Tibial nerve (tissue), 4 donors: ENCODE measurements at places on chromosomes 6 and 20. TPM values are rescaled to one million over a fixed set of nuclear protein-coding genes. Genes with fewer than 3 reads are reported as not detected.
A peak's percentile ranks its signal among the peaks of the same experiment; 100 is the strongest.

- no peaks in the 10 kb centered on the region for H3K36me3 ChIP-seq
- H3K27me3 ChIP-seq, result no peaks in the 10 kb centered on the region
- peaks cover 57% of the 10 kb centered on the region for H3K4me1 ChIP-seq
- peak; percentile 84 for DNase-seq
- peak within 1 kb of the TSS; percentile 95 for H3K27ac ChIP-seq
Observed at GRCh38 chr6:20212392-20213111, at the start of gene MBOAT1. TSS of gene MBOAT1 (minus strand) at chr6:20212469. CDS start at chr6:20212234, 235 bp downstream.

DNA sequence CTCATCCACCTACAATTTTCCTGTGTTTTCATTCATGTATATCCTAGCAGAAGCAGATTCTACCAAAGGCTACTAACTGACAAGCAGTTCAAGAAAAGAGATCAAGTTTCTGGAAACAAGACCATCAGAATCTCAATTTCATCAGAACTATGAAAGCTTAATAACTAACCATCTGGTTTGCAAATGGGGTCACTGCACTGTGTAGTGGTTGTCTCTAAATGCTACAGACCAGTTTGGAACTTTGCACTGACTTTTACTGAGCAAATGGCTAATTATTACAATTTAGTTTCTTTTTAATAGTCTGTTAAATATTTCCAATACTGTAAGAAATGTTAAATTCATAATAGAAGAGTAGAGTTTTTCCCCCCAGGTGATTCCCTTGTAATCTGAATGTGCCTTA, 64.5 kb downstream of the REPS1 start:
- no peak overlapping the region for H3K4me3 ChIP-seq
- H3K36me3 ChIP-seq, result no peaks in the 10 kb centered on the region
- no peak overlapping the region for H3K27ac ChIP-seq
- H3K4me1 ChIP-seq, result no peaks in the 10 kb centered on the region
- H3K27me3 ChIP-seq, result no peaks in the 10 kb centered on the region

Gene SNX21
- total RNA-seq, result 177 TPM

Gene CTCFL
- not detected for total RNA-seq

Gene ZBTB46
- 12.9 TPM for total RNA-seq

- no peak for DNase-seq
- no peaks in the 10 kb centered on the region for H3K27me3 ChIP-seq
- no peak overlapping the region for H3K27ac ChIP-seq
- no peak overlapping the region for H3K4me3 ChIP-seq
- no peaks in the 10 kb centered on the region for H3K36me3 ChIP-seq
Observed at GRCh38 chr20:48065833-48066232, 280.6 kb upstream of the SULF2 start.

Gene MEI4
- total RNA-seq, result not detected

DNA sequence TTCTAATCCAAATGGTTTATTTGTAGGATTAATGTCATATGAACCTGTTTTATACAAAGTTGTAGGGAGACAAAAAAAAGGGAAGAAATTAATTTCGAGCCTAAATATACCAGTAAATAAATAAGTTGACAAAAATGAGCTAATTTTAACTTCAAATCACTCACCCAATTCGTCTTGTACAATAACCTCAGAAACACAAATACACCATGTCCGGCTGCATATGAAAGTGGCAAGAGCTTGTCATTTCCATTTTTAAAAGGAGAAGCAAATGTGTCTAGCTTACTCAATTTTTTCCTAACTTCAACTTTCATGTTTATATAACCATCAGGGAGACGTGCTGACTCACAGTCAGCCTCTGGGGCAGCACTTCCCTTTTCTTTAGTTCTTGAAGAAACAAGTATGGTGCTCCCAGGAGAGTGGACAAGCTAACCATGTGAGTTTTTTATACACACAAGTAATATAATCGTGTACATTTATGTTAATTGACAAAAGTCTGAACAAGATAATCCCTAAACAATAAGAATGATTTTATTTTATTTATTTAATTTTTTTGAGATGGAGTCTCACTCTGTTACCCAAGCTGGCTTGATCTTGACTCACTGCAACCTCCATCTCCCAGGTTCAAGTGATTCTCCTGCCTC, 55.5 kb upstream of the SGK1 start:
- no peak for DNase-seq
- H3K4me1 ChIP-seq, result no peaks in the 10 kb centered on the region
- no peaks in the 10 kb centered on the region for H3K36me3 ChIP-seq
- no peak overlapping the region for H3K27ac ChIP-seq
- H3K4me3 ChIP-seq, result no peak overlapping the region

GRCh38 chr20:33015700-33016580, 8.4 kb downstream of the BPIFB2 start:
- H3K4me3 ChIP-seq, result no peak overlapping the region
- H3K36me3 ChIP-seq, result no peaks in the 10 kb centered on the region
- no peak for DNase-seq
- H3K27me3 ChIP-seq, result no peaks in the 10 kb centered on the region
- no peak overlapping the region for H3K27ac ChIP-seq

Gene MAPK13
- 10.5 TPM for total RNA-seq

DNA sequence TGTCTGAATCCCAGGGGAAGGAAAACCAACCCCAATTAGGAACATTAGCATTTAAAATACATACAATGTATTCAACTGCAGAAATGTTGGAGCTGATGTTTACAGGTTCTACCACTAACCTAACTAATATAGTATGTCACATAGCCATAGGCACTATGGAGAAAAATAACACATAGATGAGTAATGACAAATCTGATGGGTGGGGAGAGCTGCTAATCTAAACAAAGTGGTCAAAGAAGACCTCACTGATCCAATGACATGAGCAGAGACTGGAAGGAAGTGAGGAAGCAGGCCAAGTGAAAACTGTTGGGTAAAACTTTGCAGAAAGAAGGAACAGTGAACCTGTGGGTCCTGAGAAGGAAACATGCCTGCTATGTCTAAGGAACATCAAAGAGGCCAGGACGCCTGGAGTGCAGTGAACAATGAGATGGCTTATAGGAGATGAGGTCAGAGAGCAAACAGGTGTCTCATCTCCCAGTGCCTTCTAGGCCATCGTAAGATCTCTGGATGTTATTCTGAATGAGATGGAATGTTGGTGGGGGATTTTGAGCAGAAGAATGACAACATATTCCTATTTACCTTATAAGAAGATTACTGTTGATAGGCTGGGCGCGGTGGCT, 135.7 kb downstream of the ALDH8A1 start:
- H3K27ac ChIP-seq, result no peak overlapping the region
- no peaks in the 10 kb centered on the region for H3K27me3 ChIP-seq
- H3K4me3 ChIP-seq, result no peak overlapping the region
- H3K36me3 ChIP-seq, result no peaks in the 10 kb centered on the region
- no peaks in the 10 kb centered on the region for H3K4me1 ChIP-seq
- no peak for DNase-seq

DNA sequence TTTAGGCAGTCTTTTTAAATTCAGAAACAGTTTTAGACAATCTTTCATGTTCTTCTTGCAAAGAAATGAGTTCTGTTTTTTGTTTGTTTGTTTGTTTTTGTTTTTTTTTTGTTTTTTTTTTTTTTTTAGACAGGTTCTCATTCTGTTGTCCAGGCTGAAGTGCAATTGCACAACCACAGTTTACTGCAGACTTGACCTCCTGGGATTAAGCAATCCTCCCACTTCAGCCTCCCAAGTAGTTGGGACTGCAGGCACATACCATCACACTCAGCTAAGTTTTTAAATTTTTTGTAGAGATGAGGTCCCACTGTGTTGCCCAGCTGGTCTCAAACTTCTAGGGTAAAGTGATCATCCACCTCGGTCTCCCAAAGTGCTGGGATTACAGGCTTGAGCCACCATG, 96.2 kb downstream of the OTOR start:
- H3K27me3 ChIP-seq, result no peaks in the 10 kb centered on the region
- H3K4me1 ChIP-seq, result peaks cover 14% of the 10 kb centered on the region
- H3K27ac ChIP-seq, result peak overlapping the region; percentile 13
- no peaks in the 10 kb centered on the region for H3K36me3 ChIP-seq
- DNase-seq, result no peak

GRCh38 chr6:25504661-25505060, 147.4 kb upstream of the SCGN start:
- H3K4me1 ChIP-seq, result no peaks in the 10 kb centered on the region
- no peak for DNase-seq
- H3K36me3 ChIP-seq, result no peaks in the 10 kb centered on the region
- no peak overlapping the region for H3K4me3 ChIP-seq
- H3K27me3 ChIP-seq, result no peaks in the 10 kb centered on the region

DNA sequence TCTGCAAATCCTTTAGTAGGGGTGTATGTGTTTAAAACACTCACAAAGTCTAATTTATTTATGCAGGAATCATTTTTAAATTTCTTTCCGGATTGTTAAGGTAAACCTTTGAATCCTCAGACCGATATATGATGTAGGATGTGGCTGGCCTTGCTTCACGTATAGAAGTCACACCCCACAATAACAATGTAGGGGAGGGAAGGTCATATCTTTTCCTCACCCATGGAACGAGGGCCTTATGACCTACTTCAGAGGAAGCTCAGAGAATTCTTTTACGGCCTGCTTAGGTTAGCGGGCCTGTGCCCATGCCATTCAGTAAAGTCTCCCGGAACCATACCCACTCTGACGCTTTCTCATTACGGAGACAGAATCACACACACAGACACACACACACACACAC, 102.9 kb downstream of the MAP3K7 start:
- H3K4me3 ChIP-seq, result no peak overlapping the region
- no peaks in the 10 kb centered on the region for H3K36me3 ChIP-seq
- H3K4me1 ChIP-seq, result no peaks in the 10 kb centered on the region
- H3K27me3 ChIP-seq, result no peaks in the 10 kb centered on the region
- H3K27ac ChIP-seq, result no peak overlapping the region
- DNase-seq, result no peak

DNA sequence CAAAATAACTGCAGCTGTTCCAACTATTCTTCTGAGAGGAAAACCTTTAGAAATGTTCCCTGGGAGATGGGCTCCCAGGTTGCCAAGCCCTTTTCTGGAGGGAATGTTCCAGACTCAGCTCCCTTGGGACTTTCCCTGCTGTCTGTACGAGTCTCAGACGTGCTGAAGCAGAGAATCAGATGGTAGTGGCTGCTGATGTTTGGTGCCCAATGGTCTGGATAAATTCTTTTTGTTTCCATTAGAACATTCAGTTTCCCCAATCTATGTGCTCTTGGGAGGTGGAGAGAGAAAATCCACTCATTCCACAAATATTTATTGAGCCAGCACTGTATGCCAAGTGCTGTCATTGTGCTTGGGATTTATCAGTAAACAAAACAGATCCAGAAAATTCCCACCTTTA, 40.0 kb downstream of the SNHG17 start:
- H3K4me3 ChIP-seq, result no peak overlapping the region
- H3K27me3 ChIP-seq, result no peaks in the 10 kb centered on the region
- no peak overlapping the region for H3K27ac ChIP-seq
- H3K36me3 ChIP-seq, result no peaks in the 10 kb centered on the region
- no peaks in the 10 kb centered on the region for H3K4me1 ChIP-seq
- peak; percentile 26 for DNase-seq

Gene LATS1
- total RNA-seq, result 25.8 TPM

Gene CDH26
- total RNA-seq, result 1.3 TPM

GRCh38 chr20:8454137-8454712, 322.2 kb downstream of the PLCB1 start:
- H3K36me3 ChIP-seq, result no peaks in the 10 kb centered on the region
- H3K27ac ChIP-seq, result no peak overlapping the region
- H3K4me1 ChIP-seq, result no peaks in the 10 kb centered on the region
- H3K27me3 ChIP-seq, result no peaks in the 10 kb centered on the region
- H3K4me3 ChIP-seq, result no peak overlapping the region
- no peak for DNase-seq

DNA sequence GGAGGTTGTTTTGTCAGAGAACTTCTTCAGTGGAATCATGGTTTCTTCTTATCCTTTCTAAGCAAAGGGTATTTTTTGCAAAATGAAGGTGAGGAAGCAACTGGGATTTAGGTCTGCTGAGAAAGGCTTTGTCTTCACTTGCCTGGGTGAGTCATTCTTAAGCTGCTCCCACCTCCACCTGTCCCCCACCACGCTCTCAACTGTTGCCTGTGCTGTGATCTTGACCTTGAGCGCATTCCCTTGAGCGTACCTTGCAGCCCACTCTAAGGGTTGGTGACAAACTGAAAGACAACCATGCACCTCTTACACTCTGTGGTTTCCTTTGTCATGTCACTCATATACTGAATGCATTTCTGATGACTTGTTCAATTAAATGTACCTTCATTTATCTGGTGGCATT, 641.1 kb downstream of the RNF144B start:
- no peaks in the 10 kb centered on the region for H3K4me1 ChIP-seq
- no peaks in the 10 kb centered on the region for H3K36me3 ChIP-seq
- H3K27ac ChIP-seq, result no peak overlapping the region
- H3K27me3 ChIP-seq, result no peaks in the 10 kb centered on the region
- DNase-seq, result no peak
- no peak overlapping the region for H3K4me3 ChIP-seq

Gene RAB44
- 0.87 TPM for total RNA-seq

Gene LY6G5C
- not detected for total RNA-seq

Gene MAP1LC3A
- 78.0 TPM for total RNA-seq

DNA sequence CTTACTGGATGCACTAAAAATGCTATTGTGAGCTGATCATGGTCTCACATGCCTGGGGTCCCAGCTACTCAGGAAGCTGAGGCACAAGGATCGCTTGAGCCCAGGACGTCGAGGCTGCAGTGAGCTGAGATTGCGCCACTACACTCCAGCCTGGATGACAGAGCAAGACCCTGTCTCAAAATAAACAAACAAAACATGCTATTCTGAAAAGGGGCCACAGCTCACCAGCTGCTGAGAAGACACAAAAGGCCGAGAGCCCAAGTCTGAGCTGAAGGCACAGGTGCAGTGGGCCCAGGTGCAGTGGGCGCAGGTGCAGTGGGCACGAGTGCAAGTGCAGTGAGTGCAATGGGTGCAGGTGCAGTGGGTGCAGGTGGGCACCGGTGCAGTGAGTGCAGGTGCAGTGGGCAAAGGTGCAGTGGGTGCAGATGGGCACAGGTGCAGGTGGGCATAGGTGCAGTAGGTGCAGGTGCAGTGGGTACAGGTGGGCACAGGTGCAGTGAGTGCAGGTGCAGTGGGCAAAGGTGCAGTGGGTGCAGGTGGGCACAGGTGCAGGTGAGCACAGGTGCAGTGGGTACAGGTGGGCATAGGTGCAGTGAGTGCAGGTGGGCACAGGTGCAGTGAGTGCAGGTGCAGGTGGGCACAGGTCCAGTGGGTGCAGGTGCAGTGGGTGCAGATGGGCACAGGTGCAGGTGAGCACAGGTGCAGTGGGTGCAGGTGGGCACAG, 16.0 kb downstream of the ZBTB46 start:
- DNase-seq, result no peak
- H3K4me1 ChIP-seq, result no peaks in the 10 kb centered on the region
- H3K4me3 ChIP-seq, result no peak overlapping the region
- no peak overlapping the region for H3K27ac ChIP-seq

Gene EEF1A2
- not detected for total RNA-seq
